ENCODE measurements at places on chromosomes 3 and 15. TPM values are rescaled to one million over a fixed set of nuclear protein-coding genes. Genes with fewer than 3 reads are reported as not detected.

- no peak for DNase-seq
- no peaks in the 10 kb centered on the region for H3K27me3 ChIP-seq
- H3K4me3 ChIP-seq, result no peak overlapping the region
- no peaks in the 10 kb centered on the region for H3K36me3 ChIP-seq
- H3K4me1 ChIP-seq, result no peaks in the 10 kb centered on the region
Observed at GRCh38 chr3:168138421-168138820, 42.7 kb upstream of the GOLIM4 start.

DNA sequence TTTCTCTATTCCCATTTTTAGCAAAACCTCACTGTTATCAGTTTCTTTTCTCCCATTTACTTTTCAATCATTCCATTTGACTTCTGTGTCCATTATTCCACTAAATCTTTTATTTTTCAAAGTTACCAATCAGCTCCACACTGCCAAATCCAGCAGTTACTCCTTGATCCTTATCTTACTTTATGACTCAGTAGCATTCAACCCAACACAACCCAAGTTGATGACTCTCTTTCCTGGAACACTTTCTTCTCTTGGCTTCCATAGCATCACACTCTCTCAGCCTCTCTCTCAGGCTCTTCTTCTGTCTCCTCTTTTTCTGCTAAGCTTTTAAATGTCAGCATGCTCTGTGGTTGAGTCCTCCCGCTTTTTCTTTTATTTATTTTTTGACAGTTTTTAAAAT, 36.3 kb downstream of the RASGRP1 start:
- peaks cover 80% of the 10 kb centered on the region for H3K4me1 ChIP-seq
- H3K4me3 ChIP-seq, result no peak overlapping the region
- H3K27ac ChIP-seq, result peak overlapping the region; percentile 93

DNA sequence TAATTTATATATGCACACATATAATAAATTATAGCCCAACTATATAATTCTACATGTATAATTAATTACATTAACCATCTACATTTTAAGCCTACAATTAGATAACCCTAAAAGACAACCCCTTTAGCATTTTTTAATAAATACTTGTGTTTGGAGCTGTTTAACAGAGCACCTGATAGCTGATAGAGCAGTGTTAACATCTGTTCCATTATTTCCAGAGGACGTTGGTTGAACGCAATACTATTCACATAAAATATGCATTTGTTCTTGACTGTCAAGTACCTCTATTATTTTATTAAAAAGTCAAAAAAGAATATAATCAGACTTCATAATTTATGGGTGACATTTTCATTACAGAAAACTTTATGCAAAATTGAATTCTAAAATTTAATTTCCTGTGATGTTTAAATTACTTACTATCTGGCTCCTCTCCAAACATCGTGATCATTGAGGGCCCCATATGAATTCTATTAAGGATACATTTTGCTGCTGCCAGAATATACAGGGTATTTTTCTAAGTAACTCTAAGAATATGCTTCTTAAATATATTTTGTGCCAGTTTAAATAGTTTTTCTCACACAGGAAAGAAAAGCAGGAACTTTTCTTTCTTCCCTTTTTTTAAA, 234.3 kb downstream of the SHOX2 start:
- no peaks in the 10 kb centered on the region for H3K36me3 ChIP-seq
- no peaks in the 10 kb centered on the region for H3K27me3 ChIP-seq
- no peak overlapping the region for H3K27ac ChIP-seq
- no peak overlapping the region for H3K4me3 ChIP-seq
- DNase-seq, result no peak

- H3K4me1 ChIP-seq, result no peaks in the 10 kb centered on the region
- no peaks in the 10 kb centered on the region for H3K27me3 ChIP-seq
- no peak for DNase-seq
- no peak overlapping the region for H3K4me3 ChIP-seq
Observed at GRCh38 chr3:166498446-166498845, 661.2 kb upstream of the BCHE start.

IL17RD gene
- total RNA-seq, result not detected

- H3K4me1 ChIP-seq, result peaks cover 37% of the 10 kb centered on the region
- no peak overlapping the region for H3K27ac ChIP-seq
- peaks cover 35% of the 10 kb centered on the region for H3K36me3 ChIP-seq
- H3K27me3 ChIP-seq, result no peaks in the 10 kb centered on the region
- H3K4me3 ChIP-seq, result no peak overlapping the region
Observed at GRCh38 chr15:49625460-49626036, 4.7 kb downstream of the DTWD1 start.

- no peaks in the 10 kb centered on the region for H3K36me3 ChIP-seq
- H3K27ac ChIP-seq, result no peak overlapping the region
- peaks cover 5% of the 10 kb centered on the region for H3K4me1 ChIP-seq
- H3K27me3 ChIP-seq, result peaks cover 7% of the 10 kb centered on the region
Observed at GRCh38 chr3:127536830-127537812, 53.4 kb downstream of the TPRA1 start.

DNA sequence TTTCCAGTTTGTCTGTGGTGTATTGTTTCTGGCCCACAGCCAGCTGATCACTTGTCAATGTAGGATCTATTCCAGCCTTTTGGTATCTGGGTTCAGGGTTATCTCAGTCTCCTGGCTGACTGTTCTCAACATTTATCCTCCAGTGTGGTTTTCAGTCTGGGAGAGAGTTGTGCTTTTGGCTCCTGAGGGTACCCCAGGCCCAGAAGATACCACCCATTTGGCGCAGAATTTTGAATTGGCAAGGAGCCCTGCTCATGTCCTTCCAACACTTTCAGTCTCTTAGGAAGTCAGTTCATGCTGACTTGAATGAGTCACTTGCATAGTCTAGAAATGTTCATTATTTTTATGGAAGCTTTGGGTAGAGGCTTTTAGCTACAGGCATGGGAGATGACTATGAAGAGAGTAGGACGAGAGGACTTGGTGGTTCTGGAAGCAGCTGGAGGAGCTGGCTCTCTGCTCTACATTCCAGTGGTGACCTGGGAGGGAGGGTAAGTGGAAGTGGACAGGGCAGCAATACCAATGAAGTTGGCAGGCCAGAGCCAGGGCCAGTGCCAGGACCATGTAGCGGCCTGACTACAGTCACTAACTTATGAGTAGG, 7.2 kb downstream of the POLR2H start:
- DNase-seq, result no peak
- peaks cover 30% of the 10 kb centered on the region for H3K4me1 ChIP-seq
- H3K27me3 ChIP-seq, result no peaks in the 10 kb centered on the region
- H3K27ac ChIP-seq, result no peak overlapping the region
- peaks cover 48% of the 10 kb centered on the region for H3K36me3 ChIP-seq

DNA sequence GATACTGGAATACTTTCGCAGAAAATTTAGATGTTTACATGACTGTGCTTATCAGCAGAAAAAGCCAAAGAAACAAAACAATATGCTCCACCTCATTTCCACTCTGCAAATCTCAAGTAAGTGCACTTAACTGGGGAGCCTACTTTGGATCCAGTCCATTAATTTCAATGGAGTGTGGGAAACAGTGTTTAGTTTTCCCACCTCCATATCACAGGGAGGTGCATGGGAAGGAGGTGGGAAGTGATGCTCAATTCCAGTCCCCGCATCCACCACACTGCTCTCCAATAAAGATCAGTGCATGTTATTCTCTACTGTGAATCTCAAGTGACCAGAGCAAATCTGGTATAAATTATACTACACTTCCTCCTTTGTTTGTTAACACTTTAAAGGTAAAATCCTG, 2.9 kb downstream of the NEDD4 start:
- DNase-seq, result no peak
- H3K4me3 ChIP-seq, result no peak overlapping the region

TEX9 gene
- 3.8 TPM for total RNA-seq

IGSF11 gene
- 0.60 TPM for total RNA-seq

EOMES gene
- 6.1 TPM for total RNA-seq

RTP3 gene
- total RNA-seq, result not detected

- no peak for DNase-seq
- H3K27ac ChIP-seq, result no peak overlapping the region
- peaks cover 13% of the 10 kb centered on the region for H3K4me1 ChIP-seq
- H3K36me3 ChIP-seq, result peaks cover 10% of the 10 kb centered on the region
Observed at GRCh38 chr3:150725548-150725947, 21.8 kb upstream of the ERICH6 start.

KCNMB3 gene
- total RNA-seq, result 1.9 TPM

SLC12A1 gene
- total RNA-seq, result not detected

SLC15A2 gene
- total RNA-seq, result 3.4 TPM

PDZRN3 gene
- total RNA-seq, result not detected

PAQR9 gene
- not detected for total RNA-seq

DNA sequence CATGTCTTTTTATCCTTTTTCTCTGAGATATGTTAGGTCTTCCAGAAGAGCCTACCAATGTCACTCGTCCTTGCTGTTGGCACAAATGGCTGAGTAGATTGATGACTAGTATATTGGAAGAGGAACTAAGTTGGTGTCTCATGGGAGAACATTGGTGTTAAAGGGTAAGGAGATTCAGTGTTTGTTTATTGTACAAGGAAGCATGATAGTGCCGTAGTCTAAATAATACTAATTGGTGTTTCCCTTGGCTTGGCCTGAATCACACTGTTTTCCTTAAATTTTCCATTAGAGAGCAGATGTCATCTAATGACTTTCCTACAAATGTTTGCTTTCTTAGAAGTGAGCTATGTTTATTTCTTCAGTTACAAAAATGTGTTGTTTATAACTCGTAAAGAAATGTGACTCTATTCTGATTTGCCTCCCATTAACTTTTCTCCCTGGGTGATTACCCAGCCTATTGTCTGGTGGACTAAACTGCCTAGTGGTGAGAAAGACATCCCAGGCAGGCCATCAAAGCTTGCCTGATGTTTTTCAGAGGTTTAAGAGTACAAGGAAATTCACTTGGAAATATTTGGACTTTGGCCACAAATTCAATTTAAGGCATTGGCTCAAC, 28.7 kb downstream of the ADAMTSL3 start:
- no peak overlapping the region for H3K27ac ChIP-seq
- peaks cover 11% of the 10 kb centered on the region for H3K36me3 ChIP-seq
- H3K4me3 ChIP-seq, result no peak overlapping the region
- no peak for DNase-seq

GRCh38 chr3:103554451-103554850, 1119.6 kb downstream of the ZPLD1 start:
- DNase-seq, result no peak
- H3K27me3 ChIP-seq, result no peaks in the 10 kb centered on the region
- no peak overlapping the region for H3K27ac ChIP-seq
- H3K4me1 ChIP-seq, result no peaks in the 10 kb centered on the region
- no peaks in the 10 kb centered on the region for H3K36me3 ChIP-seq

- no peaks in the 10 kb centered on the region for H3K36me3 ChIP-seq
- H3K27me3 ChIP-seq, result no peaks in the 10 kb centered on the region
- DNase-seq, result no peak
Observed at GRCh38 chr3:97021778-97022177, 207.4 kb downstream of the EPHA6 start.

DNA sequence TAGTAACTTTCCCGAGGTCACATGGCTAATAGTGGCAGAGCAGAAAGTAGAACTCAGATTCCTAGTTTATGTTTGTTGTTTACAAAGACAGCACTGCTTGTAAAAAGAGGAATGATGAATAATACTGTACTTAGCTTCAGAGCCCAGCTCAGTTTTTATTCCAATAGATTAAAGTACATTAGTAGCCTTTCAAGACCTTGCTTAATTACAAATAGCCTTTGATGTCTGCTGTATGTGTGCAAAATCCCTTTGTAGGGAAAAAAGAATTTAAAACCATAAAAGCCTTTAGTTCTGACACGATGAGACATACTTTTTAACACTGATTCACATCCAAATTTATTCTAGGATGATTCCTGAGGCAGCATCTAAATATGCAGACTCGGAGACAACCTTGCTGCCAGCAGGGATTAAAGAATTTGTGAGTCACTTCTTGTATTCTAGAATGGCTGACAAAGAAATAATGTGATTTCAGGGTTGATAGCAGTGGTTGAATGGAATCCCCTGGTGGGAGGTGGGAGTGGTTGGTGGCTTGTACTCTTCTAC, 324.2 kb upstream of the TGFBR2 start:
- H3K27ac ChIP-seq, result no peak overlapping the region
- H3K4me1 ChIP-seq, result peaks cover 5% of the 10 kb centered on the region
- no peaks in the 10 kb centered on the region for H3K36me3 ChIP-seq
- no peaks in the 10 kb centered on the region for H3K27me3 ChIP-seq
- no peak for DNase-seq

- H3K4me1 ChIP-seq, result no peaks in the 10 kb centered on the region
- H3K27me3 ChIP-seq, result no peaks in the 10 kb centered on the region
- H3K4me3 ChIP-seq, result no peak overlapping the region
- DNase-seq, result no peak
- H3K27ac ChIP-seq, result no peak overlapping the region
Observed at GRCh38 chr3:29453284-29454001, 172.6 kb downstream of the RBMS3 start.

VWA5B2 gene
- 0.41 TPM for total RNA-seq

CLDN1 gene
- total RNA-seq, result not detected

CRYGS gene
- 12.1 TPM for total RNA-seq

DNA sequence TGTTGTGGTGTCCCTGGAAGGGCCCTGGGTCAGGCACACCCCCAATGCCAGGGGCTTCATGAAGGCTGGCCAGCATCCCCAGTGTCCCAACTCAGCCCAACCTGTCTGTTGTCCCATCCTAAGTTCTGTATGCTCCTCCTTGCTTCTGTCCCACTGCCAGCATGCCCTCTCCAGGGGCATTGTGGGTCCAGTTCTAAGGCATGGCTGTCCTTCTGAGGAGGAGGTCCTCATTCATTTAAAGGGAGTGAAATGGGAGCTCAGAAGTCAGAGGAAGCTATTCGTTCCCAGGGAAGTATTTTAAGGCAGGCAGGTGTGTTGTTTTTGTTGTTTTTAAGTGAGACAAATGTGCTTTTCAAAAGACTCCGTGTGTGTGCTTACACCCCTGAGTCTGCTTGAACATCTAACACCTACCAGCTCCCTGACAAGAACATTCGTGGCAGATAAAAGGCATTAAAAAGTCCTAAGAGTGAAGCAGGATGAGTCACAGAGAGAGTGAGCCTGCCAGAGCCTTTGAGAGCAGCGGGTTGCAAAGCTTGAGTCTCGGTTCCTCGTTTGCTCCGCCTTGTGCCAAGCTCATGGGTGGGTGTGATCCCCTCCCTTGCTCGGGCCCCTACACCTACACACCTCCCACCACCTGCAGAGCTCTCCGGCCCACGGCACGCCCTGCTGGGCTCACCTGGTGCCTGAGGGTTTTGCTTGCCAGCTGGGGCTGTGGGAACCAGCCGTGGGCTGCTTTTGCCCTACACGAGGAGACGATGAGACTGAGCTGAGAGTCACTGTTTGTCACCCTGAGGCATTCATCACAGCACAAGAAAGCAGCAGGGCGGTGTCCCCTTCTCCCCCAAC, 183.4 kb upstream of the TOPAZ1 start:
- peaks cover 35% of the 10 kb centered on the region for H3K4me1 ChIP-seq
- H3K4me3 ChIP-seq, result peak overlapping the region; percentile 62
- H3K27ac ChIP-seq, result no peak overlapping the region
- no peaks in the 10 kb centered on the region for H3K36me3 ChIP-seq
- DNase-seq, result peak; percentile 6

GRCh38 chr3:127658234-127658633, 14.5 kb upstream of the ABTB1 start:
- no peaks in the 10 kb centered on the region for H3K27me3 ChIP-seq
- no peak overlapping the region for H3K4me3 ChIP-seq
- H3K4me1 ChIP-seq, result no peaks in the 10 kb centered on the region
- H3K36me3 ChIP-seq, result peaks cover 3% of the 10 kb centered on the region
- DNase-seq, result no peak
- H3K27ac ChIP-seq, result no peak overlapping the region

RYR3 gene
- not detected for total RNA-seq

OIP5 gene
- 7.0 TPM for total RNA-seq

GOLGA6L4 gene
- 2.5 TPM for total RNA-seq

ACAN gene
- not detected for total RNA-seq

Measured in naive thymus-derived CD8-positive, alpha-beta T cell (primary cell).